MG63 (cell line): ENCODE measurements at places on chromosomes 3 and 15. TPM values are rescaled to one million over a fixed set of nuclear protein-coding genes. Genes with fewer than 3 reads are reported as not detected.

DNA sequence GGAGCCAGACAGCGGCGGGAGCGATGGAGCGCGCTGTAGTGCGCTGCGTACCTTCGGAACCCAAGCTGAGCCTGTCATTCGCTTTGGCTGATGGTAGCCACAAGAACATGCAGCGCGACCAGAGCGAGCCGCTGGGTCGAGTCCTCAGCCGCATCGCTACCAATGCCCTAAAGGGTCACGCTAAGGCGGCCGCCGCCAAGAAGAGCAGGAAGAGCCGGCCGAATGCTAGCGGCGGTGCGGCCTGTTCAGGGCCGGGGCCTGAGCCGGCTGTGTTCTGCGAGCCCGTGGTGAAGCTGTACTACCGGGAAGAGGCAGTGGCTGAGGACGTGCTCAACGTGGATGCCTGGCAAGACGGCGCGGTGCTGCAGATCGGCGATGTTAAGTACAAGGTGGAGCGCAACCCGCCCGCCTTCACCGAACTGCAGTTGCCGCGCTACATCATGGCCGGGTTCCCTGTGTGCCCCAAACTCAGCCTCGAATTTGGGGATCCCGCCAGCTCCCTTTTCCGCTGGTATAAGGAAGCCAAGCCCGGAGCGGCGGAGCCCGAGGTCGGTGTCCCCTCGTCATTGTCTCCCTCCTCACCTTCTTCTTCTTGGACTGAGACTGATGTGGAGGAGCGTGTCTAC lies 498 bp downstream of the PDE12 start:
- DNase-seq = peak; percentile 18

DNA sequence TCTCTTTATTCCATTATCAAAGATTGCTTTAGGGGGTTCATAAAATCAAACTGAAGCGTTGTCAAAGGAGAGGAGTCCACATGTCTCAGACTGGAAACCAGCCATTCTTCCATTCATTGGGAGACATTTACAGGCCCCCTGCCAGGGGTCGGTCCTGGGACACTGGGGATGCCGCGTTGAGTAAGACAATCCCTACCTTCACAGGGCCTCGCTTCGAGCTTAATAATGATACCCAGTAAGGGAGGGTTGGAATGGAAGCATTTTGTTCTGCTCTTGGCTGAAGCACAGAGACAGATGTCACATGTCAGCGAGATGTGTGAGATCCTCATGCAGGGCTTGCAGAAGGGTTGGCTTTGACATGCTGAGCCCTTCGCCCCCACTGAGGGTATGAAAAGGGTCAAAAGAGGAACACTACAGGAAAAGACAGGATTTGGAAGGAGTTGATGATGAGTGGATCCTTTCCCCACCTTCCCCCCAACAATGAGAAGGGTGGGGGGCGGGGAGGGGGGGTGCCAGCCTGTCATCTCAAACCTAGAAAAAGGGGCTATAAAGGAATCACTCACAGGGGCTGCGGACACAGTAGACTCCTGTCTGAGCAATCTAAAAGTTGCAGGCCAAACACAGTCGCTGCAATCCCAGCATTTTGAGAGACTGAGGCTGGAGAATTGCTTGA lies 25.6 kb upstream of the ARL8B start:
- no peak for DNase-seq

- DNase-seq = peak; percentile 91
Measured at GRCh38 chr3:184757022-184757651, 45.3 kb upstream of the MAGEF1 start.

DNA sequence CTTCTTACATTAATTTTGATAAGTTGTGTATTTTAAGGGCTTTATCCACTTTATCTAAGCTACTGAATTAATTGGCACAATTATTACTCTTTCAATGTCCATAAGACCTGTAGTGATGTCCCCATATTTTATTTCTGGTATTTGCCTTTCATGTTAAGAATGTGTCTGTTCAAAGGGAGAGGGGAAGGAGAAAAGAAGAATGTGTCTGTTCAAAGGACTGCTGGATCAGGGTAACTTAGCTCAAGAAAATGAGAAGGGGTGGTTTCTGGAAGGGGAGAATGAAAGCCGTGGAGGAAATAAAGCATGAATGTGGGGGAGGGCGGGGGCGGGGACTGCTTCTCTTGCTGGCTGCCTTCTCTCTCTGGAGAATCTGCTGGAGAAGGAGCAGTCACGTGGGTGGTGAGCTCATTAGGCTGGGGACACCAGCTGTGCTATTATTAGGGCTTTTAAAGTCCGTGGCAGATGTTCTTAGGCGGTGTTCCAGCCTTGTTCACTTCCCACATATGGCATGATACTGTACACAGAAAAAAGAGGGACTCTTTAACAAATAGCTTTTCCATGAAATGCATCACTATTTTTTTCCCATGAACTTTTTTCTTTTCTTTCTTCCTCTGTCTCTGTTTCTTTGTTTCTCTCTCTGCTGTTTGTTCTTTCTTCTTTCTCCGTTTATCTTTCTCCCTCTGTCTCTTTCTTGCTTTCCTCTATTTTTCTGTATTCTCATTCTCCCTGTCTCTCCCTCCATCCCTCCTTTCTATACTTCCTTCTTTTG lies 63.7 kb upstream of the ULK4 start:
- peak; percentile 87 for DNase-seq

DNA sequence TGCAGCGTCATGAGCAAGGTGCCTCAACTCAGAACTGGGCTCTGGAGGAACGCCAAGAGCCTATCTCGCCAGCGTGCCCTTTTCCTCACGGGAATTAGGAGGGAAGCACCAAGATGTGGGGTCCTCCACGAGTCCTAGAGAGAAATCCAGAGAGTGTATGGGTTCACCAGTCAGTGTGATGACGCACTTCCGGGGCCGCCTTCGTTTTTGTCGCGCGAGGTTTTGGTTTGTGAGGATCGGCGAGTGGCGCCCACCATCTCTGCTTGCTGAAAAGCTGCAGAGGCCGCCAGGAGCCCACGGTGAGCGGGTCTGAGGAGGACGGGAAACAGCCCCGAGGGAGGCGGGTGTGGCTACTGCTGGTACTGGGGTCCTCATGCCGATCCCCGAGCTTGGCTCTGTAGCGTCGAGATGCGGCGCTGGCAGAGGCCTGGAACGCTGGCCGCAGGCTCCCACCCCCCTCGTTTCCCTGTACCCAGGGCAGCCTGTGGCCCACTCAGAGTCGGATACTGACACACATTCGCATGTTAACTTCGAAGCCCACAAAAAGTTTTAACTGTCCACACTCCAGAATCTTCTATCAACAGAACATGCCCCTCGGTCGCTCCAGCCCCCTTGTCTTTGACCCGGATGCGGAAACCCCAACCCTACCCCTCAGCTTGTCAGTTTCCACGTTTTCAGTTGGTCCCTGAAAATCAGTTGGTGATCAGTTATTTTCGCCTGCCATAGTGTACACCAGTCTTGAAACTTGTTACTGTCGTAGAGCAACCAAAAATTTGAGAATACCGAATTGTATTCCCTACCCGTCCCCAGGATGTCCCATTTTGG lies 30.4 kb downstream of the ZNF662 start:
- DNase-seq = no peak

DNA sequence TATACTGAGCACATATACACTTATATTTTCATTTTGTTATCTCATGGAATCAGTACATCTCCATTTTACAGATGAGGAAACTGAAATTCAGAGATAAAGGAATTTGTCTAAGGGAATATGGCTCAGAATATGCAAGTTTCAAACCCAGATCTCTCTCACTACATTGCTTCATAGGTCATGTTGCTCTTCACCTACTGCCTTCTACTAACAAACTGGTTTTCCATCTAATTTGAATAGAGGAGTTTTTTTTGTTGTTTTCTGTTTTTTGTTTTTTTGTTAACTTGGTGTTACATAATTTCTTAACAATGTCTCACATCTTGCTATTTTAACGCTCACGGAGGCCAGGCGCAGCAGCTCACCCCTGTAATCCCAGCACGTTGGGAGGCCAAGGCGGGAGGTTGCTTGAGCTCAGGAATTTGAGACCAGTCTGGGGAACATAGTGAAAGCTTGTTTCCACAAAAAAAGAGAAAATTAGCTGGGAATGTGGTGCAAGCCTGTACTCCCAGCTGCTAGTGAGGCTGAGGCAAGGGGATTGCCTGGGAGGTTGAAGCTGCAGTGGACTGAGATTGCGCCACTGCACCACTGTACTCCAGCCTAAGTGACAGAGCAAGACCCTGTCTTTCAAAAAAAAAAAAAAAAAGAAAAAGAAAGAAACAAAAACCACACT lies 37.0 kb downstream of the FMN1 start:
- DNase-seq = no peak

DNA sequence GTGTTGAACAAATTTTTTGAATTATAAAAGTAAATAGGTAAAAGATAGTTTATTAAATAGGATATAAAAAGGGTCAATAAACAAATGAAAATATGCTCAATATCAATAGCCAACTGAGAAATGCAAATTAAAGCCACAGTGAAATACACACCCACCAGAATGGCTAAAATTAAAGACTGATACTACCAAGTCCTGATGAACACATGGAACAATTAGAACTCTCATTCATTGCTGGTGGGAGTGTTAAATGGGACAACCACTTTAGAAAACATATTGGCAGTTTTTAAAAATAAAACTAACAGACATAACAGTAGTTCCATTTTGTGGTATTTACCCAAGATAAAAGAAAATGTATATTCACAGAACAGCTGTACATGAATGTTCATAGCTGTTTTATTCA lies 41.2 kb downstream of the CCDC32 start:
- no peak for DNase-seq

- no peak for DNase-seq
Measured at GRCh38 chr15:65818927-65819562, 27.0 kb upstream of the DENND4A start.

- DNase-seq = no peak
Measured at GRCh38 chr3:28700728-28701127, 352.1 kb upstream of the AZI2 start.

DNA sequence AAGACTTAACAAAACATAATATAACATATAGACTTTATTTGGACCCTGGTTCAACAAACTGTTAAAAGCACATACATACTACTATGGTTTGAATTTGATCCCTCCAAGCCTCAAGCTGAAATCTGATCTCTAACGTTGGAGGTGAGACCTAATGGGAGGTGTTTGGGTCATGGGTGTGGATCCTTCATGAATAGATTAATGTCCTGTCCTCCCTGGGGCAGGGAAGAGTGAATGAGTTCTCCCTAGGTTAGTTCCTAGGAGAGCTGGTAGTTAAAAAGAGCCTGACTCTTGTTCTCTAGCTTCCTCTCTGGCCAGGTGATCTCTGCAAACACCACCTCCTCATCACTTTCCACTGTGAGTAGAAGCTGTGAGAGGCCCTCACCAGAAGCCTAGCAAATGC lies 36.4 kb downstream of the CLASP2 start:
- no peak for DNase-seq

GRCh38 chr15:60135961-60136360 lies 131.8 kb downstream of the FOXB1 start:
- DNase-seq = no peak

- DNase-seq = no peak
Measured at GRCh38 chr3:50545781-50546180, 21.8 kb downstream of the C3orf18 start.

Gene TRIM42
- total RNA-seq = not detected in 2 replicates

Gene SPATA12
- not detected in 2 replicates for total RNA-seq

Gene KNL1
- 16.1 and 1,870 TPM in 2 replicates for total RNA-seq

Gene LRRIQ4
- total RNA-seq = not detected in 2 replicates

Gene CLDN16
- not detected in 2 replicates for total RNA-seq
